ENCODE measurements at places on chromosomes 2 and 18.
A peak's percentile ranks its signal among the peaks of the same experiment; 100 is the strongest.

- DNase-seq, result peak; percentile 64
These were observed 266.8 kb upstream of the CXCR4 start for GRCh38 chr2:136384531-136385303.

- no peak for DNase-seq
These were observed 43.9 kb downstream of the TOGARAM2 start for GRCh38 chr2:29024882-29025430.

- DNase-seq, result no peak
These were observed 89.2 kb downstream of the EPHA4 start for GRCh38 chr2:221482666-221483455.

DNA sequence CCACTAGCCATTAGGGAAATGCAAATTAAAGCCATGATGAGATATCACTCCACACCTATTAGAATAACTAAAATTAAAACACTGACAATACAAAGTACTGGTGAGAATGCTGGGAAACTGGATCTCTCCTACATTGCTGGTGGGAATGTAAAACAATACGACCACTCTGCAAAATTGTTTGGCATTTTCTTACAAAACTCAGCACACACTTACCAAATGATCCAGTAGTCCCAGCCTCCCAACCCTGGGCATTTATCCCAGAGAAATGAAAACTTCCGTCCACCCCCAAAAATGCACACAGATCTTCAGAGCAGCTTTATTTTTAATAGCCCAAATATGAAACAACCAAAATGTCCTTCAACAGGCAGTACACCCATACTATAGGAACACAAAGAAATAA lies 8.9 kb upstream of the TMSB10 start:
- DNase-seq, result no peak

GRCh38 chr2:6754419-6754818 lies 111.3 kb downstream of the CMPK2 start:
- DNase-seq, result no peak

GRCh38 chr2:231573698-231574421 lies 18.8 kb upstream of the TEX44 start:
- DNase-seq, result no peak
